ENCODE measurements at places on chromosomes 4 and X.

DNA sequence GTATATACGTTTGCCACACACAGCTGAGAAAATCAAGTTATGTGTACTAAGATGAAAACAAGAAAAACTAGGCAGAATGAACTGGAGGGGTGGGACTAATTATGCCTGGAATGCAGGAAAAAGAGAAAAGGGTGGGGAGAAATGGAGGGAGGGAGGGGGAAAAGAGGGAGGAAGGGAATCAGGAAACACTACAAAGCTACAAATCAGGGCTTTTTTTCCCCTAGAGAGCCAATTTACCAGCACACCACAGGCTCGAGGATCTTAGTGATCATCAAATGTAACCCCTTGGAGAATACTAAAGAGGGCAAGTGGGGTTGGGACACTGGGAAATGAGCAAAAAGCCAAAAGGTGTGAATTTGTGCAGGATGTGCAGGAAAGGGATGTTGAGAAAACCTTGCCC, 451.9 kb downstream of the SMARCA1 start:
- no peak for DNase-seq

- no peak for DNase-seq
Observed at GRCh38 chr4:121654738-121655137, 42.0 kb downstream of the ANXA5 start.

DNA sequence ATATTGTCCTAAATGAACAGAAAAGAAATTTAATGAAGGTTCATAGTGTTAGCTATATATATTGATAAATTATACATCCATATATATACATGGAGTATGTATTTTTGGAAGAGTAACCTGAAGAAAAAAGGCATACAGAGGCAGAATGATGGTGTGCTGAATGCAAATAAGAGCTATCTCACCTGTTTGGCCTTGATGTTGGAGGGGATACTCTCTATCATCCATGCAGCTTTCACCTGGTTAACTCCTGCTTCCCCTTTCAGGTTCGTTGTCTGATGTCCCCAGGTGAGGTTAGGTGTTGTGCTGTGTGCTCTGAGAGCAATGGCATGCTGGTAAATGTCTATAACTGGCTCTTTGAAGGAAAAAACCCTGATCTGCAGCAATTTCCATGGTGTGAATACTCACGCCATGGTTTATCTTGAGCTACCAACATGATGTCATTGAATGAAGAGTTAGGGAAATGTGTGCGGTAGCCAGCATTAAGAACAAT, 31.8 kb upstream of the SPP1 start:
- DNase-seq = no peak

- DNase-seq = no peak
Observed at GRCh38 chr4:6935965-6936364, 26.3 kb downstream of the TBC1D14 start.

DNA sequence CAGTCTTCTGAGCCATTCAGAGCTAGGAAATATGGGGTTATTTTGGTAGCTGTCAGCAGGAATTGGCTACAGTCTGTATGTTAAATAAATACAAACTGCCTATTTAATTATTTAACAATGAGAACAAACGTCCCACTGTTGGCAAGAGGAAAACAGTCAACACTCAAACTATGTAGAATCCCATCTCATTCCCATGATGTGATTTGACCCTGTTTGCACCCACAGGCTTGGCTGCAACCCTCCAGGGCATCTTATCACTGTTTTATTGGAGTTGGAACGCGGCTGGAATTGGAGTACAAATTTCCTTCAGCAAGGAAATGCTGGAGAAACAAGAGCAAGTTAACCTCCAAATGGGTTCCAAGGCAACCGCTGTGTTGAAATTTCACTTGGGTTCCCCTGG, 124.0 kb downstream of the KIT start:
- DNase-seq = no peak

- no peak for DNase-seq
Observed at GRCh38 chrX:39170464-39170863, 369.2 kb downstream of the MID1IP1 start.

- no peak for DNase-seq
Observed at GRCh38 chr4:113692809-113693411, 68.6 kb downstream of the CAMK2D start.

GRCh38 chr4:101198682-101199339, 148.5 kb downstream of the PPP3CA start:
- no peak for DNase-seq

DNA sequence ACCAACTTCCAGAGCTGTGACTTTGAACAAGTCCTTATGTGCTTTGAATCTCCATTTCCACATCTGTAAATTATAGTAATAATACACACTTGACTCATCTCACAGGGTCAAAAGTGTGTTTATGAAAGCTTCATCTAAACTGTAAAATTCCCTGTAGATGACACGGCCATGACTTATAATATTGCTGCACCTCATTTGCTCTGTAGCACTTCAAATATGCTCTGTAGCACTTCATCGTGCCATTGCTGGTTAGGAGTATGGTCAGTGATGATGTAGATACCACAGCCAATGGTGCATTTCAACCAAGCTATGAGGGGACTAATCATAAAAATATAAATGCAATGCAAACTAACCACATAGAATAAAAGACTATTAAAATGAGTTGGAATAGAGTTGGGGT, 318.6 kb downstream of the ANK2 start:
- peak; percentile 59 for DNase-seq

All from stromal cell of bone marrow (primary cell).